ENCODE measurements at places on chromosomes 3 and 15.

GRCh38 chr3:160973067-160973809 lies 131.9 kb downstream of the B3GALNT1 start:
- no peak for DNase-seq

DNA sequence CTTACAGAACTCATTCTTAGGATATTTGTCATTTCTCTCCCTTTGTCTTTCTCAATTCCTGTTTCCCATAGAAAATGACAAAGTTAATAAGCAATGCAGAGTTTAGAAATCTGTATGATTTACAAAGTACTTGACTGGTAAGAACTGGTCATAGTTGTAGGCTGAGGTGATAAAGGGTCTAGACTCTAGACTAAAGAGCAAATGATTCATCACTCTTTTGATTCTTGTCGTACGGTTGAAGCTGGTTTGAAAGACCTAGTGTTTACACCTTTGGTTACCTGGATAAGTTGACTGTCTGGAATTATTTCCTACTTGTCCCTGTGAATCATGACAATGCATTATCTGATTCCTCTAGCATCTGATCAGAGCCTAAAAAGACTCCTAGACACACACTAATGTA lies 58.9 kb upstream of the TP63 start:
- DNase-seq = no peak

DNA sequence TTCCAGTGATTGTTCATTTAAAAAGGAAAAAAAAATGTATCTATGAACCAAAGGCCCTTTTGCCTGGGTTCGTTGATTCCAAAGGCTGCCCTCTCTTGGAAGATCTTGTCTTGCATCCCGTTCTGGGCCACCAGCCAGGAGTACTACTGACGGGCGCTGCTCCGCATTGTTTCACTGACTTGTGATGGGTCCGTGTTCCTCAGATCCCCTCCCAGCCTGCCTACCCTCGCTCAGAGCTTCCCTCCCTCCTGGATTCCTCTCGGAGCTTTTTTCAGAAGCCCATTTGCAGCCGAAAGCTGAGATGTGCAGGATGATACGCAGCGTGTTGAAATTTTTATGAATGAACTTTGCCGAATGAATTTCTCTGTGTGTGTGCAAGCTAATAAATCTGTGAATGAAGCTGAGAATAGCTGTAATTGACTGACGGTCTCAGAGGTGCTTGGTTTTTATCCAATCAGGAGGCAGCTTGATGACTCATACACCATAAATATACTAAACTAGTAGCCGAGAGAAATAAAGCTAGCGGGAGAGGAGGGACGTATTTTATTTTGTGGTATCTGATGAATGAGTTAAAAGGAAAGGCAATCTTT lies at the start of gene SHC4:
Gene SHC4 (minus strand): TSS at position 396 of the 590 bp plus-strand sequence. CDS start 904 bp downstream, outside the sequence.
- no peak for DNase-seq

- no peak for DNase-seq
These were observed 17.0 kb downstream of the RPSA start for GRCh38 chr3:39423436-39423970.

DNA sequence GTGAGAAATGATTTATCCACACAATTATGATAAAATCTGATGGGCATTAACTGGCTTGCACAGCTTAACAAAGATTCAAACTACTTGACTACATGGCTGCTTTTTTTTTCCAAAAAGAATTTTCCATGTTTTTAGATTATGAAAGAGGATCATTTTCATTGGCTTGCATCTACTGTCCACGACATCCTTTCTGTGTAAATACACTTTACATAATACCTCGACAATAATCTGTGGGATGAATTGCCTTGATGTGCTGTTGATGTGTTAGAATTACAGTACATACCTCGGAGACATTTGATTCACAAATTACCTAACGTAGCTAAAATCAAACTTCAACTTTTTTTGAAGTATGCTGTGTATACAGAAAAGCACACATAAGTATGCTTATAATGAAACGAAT lies 104.4 kb downstream of the PPP2R3A start:
- no peak for DNase-seq

DNA sequence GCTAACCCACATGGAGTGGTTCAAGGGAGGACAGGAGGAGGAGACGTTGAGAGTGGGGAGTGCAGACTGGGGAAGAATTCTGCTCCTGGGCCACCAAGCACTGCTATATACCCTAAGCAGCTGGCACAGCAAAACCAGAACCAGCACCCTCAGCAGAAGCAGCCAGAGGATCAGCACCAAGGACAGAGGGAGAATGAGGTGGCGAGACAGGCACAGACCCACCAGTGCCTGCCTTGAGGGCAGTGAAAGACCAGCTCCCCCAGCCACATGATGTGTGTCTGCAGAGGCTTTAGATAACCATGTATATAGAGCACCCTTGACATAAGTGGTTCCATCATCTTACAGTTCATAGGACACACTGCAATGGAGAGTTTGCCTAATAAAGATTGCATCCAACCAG lies 319.0 kb downstream of the GABRB3 start:
- no peak for DNase-seq

All from stimulated activated CD4-positive, alpha-beta T cell treated with anti-CD3 and anti-CD28 coated beads, Interleukin-1b, Interleukin-23, amount 100 ng/mL, for 4 hours (primary cell).